Activated CD4-positive, alpha-beta T cell treated with anti-CD3 and anti-CD28 coated beads for 36 hours (primary cell): ENCODE measurements at places on chromosomes 4 and X. TPM values are rescaled to one million over a fixed set of nuclear protein-coding genes. Genes with fewer than 3 reads are reported as not detected.

GRCh38 chr4:40992472-40993295, 221.7 kb downstream of the APBB2 start:
- peak; percentile 12 for DNase-seq

GRCh38 chr4:16617435-16617834, 281.0 kb downstream of the LDB2 start:
- no peak for DNase-seq

DNA sequence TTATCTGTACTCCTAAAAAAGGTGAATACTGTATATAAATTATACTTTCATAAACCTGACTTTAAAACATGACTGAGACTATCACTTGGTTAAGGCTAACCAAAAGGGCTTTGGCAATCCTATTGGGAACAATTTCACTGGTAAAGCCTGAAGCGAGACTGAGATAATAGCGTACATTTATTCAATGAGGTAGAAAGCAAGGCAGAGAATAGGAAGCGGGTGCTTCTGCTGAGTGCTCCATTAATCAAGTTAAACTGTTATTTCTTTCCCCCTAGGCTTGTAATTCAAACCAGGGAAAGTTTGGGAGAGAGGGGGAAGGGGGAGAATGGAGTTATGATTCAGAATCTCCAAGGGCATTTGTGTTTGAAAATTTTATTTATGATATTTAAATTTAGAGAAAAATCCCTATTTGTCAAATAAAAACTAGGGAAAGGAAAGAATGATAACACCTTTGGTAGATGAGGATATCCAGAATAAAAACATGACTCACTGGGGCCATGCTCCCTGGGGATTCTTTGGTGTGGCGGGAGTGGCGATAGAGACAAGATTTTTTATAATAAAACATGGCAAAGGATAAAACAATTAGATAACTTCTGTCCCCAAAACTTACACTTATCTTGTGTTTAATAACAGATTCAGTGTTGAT, 34.6 kb upstream of the SORBS2 start:
- DNase-seq: no peak

GRCh38 chr4:94452476-94453371, 982 bp downstream of the PDLIM5 start:
- DNase-seq: peak; percentile 39

- DNase-seq: no peak
Observed at GRCh38 chr4:113531572-113531971, 230.0 kb downstream of the CAMK2D start.

The RBM47 gene
- 4.4 TPM for total RNA-seq

DNA sequence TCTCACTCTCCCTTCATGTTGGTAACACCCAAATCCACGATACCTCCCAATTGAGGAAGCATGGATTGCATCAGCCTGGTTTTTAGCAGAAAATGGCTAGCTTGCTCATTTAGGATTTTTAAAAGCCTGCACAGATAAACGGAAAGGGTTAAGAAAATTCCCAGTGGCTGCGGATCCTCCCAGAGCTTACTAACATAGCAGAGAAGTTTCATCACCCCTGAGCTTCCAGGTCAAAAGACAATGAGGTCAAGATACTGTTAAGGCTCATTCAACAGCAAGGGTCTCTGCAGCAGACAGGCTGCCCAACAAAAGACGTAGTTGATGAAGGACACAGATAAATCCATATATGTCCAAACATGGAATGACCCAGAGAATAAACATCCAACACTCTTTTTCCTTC, 220.2 kb downstream of the ASMT start:
- no peak for DNase-seq

GRCh38 chr4:71472946-71473345, 134.1 kb downstream of the SLC4A4 start:
- no peak for DNase-seq

DNA sequence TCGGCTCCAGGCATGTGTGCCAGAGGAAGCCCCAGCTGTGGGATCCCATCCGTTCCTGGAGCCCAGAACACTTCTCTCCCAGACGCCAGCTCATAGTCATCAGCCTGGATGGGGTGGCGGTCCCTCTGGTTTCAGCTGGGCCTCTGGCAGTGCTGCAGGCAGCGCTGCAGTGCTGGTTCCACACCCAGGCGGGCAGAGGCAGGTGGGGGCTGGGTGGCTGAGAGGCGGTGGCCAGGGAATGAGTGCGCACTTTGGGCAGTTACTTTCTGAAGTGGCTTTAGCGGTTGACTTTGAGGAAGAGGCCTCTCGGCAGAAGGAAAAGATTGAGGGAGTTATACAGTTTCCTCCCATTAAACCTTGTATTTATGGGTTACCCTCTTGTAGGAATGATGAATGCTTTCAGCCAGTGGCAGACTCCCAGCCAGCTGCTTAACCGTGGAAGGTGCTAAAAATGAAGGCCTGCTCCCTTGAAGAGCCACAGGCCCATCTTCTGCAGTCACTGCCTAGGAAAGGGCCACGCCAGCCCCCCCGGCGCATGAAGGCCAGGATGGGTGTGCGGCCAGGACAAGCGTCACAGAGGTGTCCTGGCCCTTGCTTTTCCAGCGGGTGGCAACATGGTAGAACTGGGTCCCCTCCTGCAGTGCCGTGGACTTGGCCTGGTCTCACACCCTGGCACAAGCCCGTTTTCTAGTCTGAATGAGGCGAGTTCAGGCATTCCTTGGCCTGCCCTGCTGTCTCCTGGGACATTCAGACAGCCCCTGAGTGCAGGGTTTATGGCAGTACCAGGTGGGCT, 9.9 kb downstream of the TADA2B start:
- peak; percentile 58 for DNase-seq

DNA sequence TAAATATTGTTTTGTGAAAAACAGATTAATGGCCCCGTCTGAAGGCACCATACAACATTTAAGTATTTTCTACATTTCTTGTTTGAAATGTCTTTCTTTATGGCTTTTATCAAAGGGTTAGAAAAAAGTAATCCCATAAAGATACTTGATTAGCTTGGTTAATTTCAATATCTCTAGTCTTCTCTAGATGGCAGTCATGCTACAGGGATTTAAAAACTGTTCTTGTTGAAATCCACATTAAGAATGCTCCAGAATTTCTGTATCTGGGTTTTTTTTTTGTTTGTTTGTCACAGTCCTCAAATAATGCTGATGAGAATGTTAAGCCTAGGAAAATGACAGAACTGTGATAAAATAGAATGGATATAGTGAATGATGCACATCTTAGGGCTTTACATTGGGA, 109.0 kb upstream of the AADAT start:
- DNase-seq: no peak

The SSX2B gene
- total RNA-seq: not detected

DNA sequence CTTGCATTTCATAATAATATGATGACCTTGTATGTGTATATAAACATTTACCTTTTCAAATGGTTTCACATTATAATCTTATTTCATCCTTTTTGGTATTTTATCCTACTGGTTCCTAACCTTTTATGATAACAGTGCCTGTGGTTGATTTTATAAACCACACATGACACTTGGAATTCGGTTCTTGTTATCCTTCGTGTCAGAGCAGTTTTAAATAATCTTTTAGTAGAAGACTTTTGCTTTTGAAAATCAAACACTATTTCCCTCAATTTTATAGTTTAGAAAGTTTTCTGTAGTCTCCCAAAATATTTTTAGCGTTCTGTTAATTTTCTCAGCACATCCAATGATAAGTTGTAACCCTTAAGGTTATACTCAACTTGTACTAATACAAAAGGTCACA, 676.8 kb downstream of the RAPGEF2 start:
- no peak for DNase-seq

GRCh38 chrX:29432534-29432933, 782.8 kb upstream of the MAGEB2 start:
- no peak for DNase-seq

DNA sequence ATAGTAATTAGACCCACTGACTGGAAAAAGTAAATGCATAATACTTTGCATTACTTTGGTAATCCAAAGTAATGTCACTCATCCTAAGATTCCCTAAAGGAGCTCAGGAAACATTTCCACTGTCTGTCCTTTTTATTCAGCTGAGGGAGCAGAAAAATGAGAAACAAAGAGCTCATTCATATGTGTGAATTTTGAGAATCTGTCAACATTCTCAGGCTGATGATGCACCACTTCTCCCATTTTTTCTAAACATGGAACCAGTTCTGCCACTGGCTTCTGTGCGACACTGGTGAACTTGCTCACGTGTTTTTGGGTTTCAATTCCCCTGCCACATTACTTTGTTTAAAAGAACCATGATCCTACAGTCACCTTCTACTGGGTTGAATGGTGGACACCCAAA, 28.4 kb upstream of the ADH7 start:
- no peak for DNase-seq

The NAP1L3 gene
- total RNA-seq: 2.4 TPM

DNA sequence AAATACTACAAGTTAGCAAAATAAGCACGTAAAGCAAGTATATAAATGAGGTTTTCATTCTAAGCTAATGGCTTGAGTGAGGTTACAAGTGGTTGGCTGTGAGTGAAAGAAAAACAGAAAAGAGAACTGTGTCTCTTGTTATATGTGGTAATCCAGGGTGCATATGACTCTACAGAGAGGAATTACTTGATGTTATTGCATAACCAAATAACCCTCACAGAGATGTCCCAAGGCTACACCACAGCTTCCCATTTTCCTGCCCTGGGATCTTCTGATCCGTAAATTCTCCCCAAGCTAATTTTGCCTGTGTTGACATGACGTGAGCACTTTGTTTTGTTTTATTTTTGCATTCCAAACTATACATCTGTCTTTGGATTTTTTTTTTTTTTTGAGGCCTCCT, 470.0 kb upstream of the INTU start:
- no peak for DNase-seq

The MAGEA12 gene
- not detected for total RNA-seq

The USP17L15 gene
- total RNA-seq: not detected

The TIGD4 gene
- 0.28 TPM for total RNA-seq

DNA sequence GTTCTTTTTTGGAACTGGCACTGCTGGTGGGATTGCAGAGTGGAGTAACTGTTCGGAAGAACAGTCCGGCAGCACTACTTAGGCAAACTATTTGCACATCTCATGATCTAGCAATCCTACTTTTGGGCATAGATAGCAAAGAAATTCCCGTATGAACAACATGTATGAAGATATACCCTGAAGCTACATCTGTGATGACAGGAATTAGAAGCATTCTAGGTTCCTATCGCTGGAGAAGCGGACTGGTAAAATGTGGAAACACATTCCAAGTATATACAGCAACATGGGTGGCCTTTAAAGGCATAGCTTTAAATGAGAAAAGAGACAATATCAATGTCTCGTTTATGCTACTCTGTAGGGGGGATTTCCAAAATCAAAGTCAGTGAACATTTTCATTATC, 3.1 kb downstream of the DCAF16 start:
- DNase-seq: no peak

The ZNF711 gene
- total RNA-seq: 0.90 TPM

GRCh38 chr4:16544251-16544721, 318.0 kb upstream of the TAPT1 start:
- no peak for DNase-seq

The FRMD7 gene
- total RNA-seq: not detected

The AIFM1 gene
- 61.7 TPM for total RNA-seq

DNA sequence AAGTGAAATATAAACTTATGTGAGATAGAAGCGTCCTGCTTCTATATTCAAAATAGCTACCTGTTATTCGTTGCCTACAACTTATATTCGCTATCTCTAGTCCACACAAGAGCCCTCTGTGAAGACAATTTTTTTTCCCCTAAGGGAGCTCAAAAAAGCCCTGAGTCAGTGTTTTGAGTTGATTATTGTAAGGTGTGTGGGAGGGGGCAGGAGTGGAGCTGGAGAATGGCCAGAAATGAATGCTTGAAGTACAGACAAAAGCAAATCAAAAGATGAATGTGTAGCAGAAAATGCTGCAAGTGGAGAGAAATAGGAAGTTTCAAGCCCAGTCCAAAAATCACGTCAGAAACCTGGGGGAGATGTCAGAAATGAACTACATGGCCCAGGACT, 655.0 kb upstream of the LCORL start:
- no peak for DNase-seq

The HTN1 gene
- not detected for total RNA-seq

GRCh38 chrX:38102875-38103274, 96.5 kb downstream of the SYTL5 start:
- no peak for DNase-seq

- no peak for DNase-seq
Observed at GRCh38 chr4:184599492-184600135, 49.6 kb downstream of the CASP3 start.

The ADRA2C gene
- not detected for total RNA-seq

The DKC1 gene
- total RNA-seq: 126 TPM

DNA sequence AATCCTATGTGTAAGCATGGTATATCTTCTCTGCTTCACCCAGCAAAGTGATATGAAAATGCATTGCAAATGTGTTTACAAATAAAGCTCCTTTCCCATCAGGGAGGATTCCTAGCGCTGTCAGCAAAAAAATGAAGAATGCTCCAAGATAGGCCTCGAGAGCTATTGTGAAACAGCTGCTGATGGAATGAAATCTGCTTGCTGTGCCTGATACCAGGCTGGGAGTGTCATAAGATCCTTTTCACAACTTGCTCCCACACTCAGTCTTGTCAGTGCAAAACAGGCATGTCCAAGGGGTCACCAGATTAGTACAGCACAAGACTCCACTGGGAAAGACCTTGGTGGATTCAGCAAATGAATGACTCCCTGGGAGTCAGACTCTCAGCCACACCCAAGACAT, 34.1 kb downstream of the HNRNPH2 start:
- DNase-seq: no peak

DNA sequence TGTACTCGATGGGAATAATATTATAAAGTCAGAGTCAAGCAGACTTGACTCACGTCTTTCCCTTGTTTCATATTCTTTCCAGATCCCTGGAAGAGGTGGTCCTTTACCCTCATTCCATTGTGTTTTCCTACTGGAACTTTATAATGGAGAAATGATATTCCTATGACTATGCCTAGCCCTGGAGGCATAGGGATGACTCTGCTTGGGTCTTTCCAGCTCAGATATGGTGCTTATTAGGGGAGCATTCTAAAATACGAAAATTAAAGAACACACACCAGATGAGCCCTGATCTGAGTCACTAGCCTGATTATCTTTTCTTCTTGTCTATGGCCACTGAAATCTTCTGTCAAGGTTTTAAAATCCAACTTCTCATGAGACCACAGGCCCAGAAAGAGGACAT, 231.4 kb downstream of the ANKRD50 start:
- DNase-seq: no peak

The SMIM20 gene
- total RNA-seq: 23.0 TPM

DNA sequence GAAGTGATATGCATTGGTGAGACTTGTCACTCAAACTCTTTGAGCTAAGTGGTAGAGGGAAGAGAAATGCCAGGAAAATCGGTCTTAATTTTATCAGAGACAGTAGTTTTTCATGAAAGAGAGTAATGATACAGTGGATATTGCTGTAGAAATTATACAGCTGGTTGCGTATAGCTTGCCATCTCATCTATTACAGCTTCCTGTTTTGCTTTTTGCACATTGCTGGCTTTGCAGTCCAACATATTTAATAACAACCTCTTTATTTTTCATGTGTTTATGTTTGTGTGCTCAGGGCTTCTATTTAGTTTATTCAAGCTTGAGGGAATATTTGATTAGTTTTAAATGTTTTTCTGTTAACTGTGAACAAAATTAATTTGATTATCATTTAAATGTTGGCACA, 11.5 kb downstream of the SMAD1 start:
- no peak for DNase-seq

The CYTL1 gene
- total RNA-seq: not detected

- peak; percentile 39 for DNase-seq
Observed at GRCh38 chrX:14697451-14697850, 168.1 kb downstream of the GLRA2 start.

GRCh38 chrX:78314561-78314960, 12.8 kb downstream of the CYSLTR1 start:
- peak; percentile 47 for DNase-seq

The PABPC1L2B gene
- not detected for total RNA-seq
